NCI-H226 (cell line): ENCODE measurements at places on chromosomes 11 and 22.

DNA sequence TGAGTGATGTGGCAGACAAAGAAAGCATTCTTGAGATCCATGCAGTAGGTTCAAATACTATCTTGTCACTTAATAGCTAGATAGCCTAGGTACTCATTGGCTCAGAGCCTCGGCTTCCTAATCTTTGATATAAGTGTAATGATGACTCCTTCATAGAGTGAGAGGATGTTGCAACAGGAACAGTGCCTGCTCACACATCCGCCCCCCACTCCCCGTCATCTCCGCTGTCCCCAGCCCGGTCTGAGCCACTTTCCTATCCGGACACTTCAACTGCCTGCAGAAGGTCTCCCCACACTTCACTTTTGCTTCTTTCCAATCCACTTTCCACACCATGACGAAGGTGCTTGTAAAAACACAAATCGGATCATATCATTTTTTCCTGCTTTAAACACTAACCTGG, 128.8 kb downstream of the NTM start:
- DNase-seq = no peak

- no peak for DNase-seq
These were observed 629.6 kb downstream of the TBC1D22A start for GRCh38 chr22:47392054-47392347.

GRCh38 chr11:5288108-5288905, 13.4 kb downstream of the OR51B4 start:
- DNase-seq = peak; percentile 81

DNA sequence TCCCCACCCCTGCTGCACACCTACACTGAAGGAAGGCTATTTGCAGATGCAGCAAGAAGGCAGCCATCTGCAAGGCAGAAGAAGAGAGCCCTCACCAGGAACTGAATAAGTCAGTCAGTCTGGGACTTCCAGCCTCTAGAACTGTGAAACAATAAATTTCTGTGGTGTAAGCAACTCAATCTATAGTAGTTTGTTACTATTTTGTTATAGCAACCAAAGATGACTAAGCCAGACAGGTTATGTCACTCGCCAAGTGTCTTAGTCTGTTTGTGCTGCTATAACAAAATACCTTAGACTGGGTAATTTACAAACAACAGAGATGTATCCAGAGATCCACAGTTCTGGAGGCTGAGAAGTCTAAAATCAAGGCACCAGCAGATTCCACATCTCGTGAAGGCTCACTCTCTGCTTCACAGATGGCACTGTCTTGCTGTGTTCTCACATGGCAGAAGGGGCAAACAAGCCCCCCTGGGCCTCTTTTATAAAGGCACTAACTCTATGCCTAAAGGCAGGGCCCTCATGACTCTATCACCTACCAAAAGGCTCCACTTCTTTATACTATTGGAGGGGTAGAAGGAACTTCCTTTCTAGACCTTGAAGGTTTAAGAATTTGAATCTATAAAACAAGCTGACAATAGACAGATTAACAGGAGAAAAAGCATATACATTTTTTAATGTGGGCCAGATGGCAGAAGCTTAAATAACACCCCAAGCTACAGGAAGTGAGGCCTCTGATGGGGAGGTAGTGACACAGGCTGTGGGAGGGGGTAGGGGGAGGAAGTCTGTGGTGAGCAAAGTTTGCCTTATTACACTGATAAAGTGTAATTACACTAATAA, 12.3 kb downstream of the APOL6 start:
- no peak for DNase-seq

GRCh38 chr11:76682684-76683083, 12.1 kb upstream of the LRRC32 start:
- no peak for DNase-seq

- no peak for DNase-seq
These were observed 35.4 kb upstream of the NFRKB start for GRCh38 chr11:129930743-129931142.

DNA sequence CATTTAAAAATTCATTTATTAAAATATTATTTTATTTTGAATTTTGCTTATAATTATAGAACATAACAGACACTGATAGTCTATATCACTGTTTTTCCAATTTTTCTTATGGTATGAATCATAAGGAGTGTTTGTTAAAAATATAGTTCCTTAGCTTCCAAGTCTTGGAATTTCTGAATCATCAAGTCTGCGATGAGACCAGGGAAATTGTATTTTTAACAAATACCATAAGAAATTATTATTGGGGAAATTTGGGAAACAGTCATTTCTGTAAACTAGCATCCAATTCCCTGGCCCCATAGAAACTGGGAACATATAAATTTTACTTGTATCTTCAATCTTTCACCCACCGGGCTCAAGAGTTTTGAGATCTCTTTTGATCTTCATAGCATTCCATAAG, 38.0 kb upstream of the PICALM start:
- DNase-seq = no peak

DNA sequence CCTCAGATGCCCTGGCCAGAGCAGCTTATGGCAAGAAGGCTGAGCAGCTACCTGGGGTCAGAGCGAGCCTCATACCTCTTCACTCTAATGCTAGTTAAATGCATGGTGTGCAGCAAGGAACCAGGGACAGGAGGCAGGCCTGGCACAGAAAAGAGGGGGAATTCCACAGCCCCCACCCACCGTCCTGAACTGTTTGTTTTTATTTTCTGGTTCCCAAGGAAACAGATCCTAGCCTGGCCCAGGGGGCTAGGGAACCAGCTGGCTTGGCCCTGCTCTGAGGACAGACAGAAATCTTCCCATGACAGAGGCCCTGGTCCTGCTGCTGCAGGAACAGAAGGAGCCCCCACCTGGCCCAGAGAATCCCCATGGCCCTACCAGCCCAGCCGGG, 40.4 kb downstream of the SLCO2B1 start:
- no peak for DNase-seq

GRCh38 chr22:29216873-29217666, 11.4 kb downstream of the EMID1 start:
- DNase-seq = peak; percentile 20

DNA sequence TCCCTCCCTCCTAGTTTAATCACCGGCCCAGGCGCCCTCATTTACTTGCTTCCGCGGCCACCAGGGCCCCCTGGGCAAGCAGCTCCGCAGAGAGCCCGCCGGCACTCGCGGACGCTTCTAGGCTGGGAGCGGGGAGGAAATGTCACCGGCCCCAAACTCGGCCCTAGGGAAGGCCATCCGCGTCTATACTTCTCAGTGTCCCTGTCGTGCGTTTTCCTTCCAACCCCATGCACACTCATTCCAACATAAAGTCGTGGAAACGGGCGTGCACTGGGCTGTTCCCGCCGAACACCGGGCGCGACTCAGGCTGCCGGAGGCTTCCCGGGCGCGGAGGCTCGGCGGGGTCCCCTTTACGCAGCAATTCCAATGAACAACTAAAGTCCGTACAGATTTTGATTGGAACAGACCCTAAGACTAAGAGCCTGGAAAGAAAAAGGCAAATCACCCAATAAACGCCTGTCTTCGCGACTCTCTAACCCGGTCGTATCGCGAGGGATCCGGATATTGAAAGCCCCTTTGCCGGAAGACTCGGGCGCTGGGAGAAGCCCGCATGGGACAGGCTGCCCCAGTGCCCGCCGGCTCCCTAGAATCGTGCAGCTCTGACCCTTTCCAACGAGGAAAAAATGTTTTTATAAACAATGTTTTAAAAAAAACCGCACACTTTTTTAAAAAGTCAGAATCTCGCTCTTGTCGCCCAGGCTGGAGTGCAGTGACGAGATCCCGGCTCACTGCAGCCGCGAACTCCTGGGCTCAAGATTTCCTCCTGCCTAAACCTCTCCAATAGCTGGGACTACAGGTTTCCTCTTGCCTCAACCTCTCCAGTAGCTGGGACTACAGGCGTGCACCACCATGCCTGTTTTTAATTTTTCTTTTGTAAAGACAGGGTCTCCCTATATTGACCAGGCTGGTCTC, 1.3 kb upstream of the BARX2 start:
- DNase-seq = no peak

GRCh38 chr11:112734207-112734606, 227.0 kb upstream of the NCAM1 start:
- DNase-seq = no peak

DNA sequence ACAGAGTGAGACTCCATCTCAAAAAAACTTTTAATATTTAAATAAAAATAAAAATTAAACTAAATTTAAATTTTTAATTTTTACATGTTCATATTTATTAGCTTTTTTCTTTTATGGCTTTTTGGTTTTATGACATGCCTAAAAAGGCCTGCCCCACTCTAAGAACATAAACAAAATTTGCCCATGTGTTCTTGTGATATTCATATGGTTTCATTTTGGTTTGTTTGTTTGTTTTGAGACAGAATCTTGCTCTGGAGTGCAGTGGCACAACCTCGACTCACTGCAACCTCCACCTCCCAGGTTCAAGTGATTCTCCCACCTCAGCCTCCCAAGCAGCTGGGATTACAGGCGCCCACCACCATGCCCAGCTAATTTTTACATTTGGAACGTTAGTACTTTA, 27.7 kb downstream of the SUSD2 start:
- no peak for DNase-seq

DNA sequence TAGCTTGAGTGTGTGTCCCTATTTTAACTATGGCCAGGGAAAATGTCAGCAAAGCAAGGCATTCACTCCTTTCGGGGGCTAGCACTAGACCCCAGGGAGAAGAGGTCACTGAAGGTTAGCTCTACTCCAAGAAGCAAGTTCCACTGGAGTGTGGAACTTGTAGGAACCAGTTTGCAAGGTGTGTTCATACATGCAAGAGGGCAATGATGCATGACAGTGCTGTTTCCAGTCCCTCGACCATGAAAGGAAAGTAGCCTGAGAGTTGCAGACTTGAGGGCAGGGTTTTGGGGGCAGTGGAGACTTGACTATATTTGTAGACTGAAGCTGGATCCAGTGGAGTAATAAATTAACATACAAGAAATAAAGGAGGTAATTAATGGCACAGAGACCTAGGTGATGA, 21.6 kb upstream of the SLC36A4 start:
- no peak for DNase-seq

DNA sequence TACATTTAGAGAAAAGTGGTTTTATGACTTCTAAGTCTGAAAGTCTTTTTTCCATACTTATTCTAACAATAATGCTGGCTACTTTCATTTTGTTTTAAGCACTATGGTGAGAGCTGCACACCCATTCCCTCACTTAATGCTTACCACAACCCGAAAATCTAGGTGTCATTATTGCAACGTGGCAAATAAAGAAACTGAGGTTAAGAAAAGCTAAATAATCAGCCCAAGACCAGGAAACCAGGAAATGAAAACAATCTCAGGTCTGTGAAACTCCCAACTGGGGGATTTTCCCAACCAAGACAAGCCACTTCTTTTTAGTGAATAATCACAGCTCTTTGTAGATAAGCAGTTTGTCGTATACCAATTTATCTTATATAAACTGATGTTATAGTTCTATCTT, 126.3 kb downstream of the SLC1A2 start:
- DNase-seq = no peak

- DNase-seq = no peak
These were observed 48.1 kb downstream of the RPL27A start for GRCh38 chr11:8730697-8731020.

- no peak for DNase-seq
These were observed 8.6 kb upstream of the PIK3IP1 start for GRCh38 chr22:31300896-31301295.

- no peak for DNase-seq
These were observed 5.8 kb downstream of the MYOD1 start for GRCh38 chr11:17725174-17725573.

DNA sequence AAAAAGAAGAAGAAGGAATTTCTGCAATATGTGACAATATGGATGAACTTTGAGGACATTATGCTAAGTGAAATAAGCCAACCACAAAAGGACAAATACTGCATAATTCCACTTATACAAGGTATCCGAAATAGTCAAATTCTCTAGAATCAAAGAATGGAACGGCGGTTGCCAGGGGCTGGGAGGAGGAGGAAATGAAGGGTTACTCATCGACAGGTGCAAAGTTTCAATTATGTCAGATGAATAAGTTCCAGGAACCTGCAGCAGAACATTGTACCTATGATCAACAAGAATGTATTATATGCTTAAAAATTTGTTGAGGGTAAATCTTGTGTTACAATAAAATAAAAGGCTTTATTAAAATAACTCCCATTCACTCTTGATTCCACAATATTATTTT, 49.0 kb downstream of the SC5D start:
- no peak for DNase-seq

GRCh38 chr11:66070604-66071380, 720 bp downstream of the PACS1 start:
- no peak for DNase-seq

GRCh38 chr11:64340671-64341335, 799 bp downstream of the CCDC88B start:
- no peak for DNase-seq
